ENCODE measurements at places on chromosomes 16 and 17.

GRCh38 chr17:76554131-76554530, 14.3 kb downstream of the PRCD start:
- no peak for DNase-seq

GRCh38 chr17:41065829-41066624, at the start of gene KRTAP2-4:
TSS of gene KRTAP2-4 (minus strand) at chr17:41065879. CDS start at chr17:41065845, 34 bp downstream.
- no peak for DNase-seq

- peak; percentile 91 for DNase-seq
Observed at GRCh38 chr17:82103553-82104451, 5.8 kb upstream of the FASN start.

DNA sequence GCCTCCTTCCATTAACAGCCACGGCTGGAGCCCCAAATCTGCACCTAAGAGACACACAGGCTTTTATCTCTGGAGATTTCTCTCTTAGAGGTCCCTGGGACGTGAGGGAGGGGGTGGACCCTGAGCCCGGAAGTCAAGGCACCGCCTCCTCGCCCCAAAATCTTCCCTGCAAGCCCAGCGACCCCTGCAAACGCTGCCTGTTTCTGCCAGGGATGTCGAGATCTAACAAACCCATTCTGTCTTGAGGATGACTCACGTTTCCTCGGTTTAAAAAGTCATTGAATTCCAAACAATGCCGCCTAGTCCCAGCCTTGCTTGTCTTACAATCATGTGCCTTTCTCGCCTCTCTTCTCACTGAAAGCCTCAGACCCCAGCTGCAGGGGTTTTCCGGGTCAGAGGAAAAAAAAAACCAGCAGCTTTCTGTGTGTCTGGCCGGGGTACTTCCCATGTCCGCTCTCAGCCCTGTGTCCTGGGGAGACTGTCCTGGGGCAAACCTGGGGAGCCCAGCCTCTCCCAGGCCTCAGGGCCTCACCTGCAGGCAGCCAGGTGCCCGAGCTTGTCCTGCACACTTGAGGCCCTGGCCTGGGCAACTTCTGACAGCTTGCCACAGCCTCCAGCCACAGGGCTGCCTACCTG, 15.4 kb downstream of the ARL2BP start:
- no peak for DNase-seq

DNA sequence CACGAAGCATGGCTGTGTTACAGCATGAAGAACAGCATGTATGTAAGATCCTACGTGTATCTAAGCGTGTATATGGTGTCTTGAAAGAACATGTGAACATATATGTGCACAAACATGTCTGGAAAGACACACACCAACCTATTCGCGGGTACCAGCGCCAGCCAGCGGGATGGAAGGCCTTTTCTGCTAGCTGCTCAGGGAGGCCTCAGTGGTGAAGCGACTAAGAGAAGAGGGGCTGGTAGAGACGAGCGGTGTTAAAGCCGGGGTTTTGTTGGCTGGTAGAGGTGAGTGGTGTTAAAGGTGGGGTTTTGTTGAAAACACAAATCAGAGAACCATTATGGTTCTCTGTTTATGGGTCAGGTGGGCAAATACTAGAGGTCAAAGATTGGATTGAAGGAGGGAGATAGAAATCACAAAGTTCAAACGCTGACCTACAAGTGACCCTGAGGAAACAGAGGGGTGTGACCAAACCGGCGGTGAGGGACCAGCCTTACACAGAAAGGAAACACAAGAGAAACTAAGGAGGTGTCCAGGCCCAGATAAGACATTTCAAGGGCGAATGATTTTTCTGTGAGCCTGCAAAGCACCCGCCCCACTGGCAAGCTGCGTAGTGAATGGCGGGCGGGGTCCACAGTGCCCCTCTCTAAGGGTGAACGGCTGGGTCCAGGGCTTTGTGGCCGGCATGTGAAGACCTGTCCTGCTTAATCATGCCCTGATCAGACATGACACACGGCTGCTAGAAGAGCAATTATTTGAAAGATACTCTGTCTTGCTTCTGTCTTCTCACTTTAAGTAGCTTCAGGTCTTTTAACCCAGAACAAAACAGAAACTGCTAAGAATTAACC, 8.1 kb downstream of the ZCCHC14 start:
- no peak for DNase-seq

GRCh38 chr16:3266873-3267537, 10.6 kb upstream of the MEFV start:
- DNase-seq: no peak

DNA sequence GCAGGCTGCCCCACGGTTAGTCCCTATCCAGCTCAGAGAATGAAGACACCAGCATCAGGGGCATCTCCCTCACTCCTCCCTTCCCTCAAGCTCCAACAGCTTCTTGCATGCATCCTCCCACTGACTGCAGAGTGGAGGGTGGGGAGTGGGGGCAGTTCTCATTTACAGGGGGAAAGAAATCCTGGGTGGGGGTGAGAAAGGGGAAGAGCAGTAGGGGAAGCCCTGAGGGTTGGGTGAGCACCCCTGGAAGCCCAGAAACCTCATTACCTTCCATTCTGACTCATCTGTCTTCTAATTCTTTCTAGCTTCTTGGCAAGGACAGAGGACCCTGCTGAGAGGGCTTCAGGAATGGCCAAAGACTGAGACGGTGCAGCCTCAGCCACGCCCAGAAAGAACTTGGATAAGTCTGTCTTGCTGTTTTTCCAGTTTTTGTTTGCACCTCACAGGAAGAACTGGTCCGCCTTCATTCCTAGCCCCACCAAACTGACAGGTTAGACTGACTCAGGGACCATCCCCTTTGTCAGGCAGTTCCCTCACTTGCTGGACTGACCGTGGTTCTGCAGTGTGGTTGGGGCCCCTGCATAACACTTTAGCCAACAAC, 52.5 kb upstream of the WSB1 start:
- DNase-seq: no peak

DNA sequence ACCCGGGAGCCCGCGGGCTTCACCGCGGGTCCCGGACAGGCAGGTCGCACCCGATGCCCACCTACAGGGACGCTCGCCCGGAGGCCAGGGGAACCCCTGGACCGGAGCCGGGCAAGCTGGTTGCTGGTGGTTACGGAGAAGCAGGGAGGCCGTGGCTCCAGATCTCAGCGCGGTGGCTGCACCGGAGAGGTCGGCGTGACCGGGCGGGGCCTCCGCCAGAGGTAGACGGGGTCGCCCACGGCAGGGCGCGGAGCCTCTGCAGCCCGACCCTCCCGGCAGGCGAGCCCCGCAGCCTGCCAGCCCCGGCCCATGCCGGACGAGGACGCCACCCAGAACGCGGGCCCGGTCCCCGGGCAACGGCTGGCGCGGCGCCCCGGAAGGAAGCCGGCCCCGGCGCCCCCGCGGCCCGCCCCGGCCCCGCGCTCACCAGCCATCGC, 341 bp downstream of the PCYT2 start:
- DNase-seq: peak; percentile 76

DNA sequence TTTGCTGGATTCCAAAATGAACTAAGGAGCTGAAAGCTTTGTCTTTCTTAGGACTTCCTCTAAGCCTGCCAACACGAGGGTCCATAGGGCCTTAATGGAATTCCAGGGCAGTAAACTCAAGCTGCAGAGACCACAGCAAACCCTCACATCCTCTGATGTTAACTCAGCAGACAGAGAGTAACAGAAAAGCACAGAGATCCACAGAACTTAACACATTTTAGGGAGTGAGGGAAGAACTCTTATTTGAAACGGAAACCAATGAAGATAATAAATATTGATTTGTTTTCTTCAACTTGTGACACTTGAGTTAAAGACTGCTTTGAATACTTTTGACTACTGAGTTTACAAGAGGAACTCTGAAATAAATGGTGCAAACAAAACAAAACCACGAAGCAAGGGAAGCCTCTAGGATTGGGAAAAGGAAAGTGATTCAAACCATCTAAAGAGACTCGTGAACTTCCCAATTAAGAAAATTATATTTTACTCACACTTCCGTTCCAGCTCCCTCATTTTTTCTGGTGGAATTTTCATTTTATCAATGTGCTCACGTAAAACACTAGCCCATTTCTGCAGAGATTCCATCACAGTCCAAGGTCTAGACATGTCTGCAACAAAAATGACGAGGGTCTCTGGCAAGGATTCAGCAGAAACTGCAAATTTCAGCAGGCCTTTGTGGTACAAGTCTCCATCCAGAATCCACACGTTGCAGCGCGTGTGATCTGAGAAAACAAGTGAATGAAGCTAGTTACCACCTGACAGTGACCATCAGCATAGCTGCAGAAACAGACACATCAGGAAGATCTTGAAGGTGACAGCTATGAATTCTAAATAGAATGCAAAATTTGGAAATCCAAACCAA, 9.2 kb downstream of the DYNC1LI2 start:
- no peak for DNase-seq

Measured in ecto neural progenitor cell (in vitro differentiated cells).